A172 (cell line): ENCODE measurements at places on chromosomes 5 and 9. TPM values are rescaled to one million over a fixed set of nuclear protein-coding genes. Genes with fewer than 3 reads are reported as not detected.
A peak's percentile ranks its signal among the peaks of the same experiment; 100 is the strongest.

Gene PCDHAC2
- 3.2 and 5.1 TPM in 2 replicates for total RNA-seq

Gene ADAMTS2
- 0.14 and 0.79 TPM in 2 replicates for total RNA-seq

Gene THBS4
- 0.05 and 1.2 TPM in 2 replicates for total RNA-seq

Gene SLU7
- 58.4 and 62.1 TPM in 2 replicates for total RNA-seq

Gene HNRNPAB
- total RNA-seq, result 98.5 and 106 TPM in 2 replicates

DNA sequence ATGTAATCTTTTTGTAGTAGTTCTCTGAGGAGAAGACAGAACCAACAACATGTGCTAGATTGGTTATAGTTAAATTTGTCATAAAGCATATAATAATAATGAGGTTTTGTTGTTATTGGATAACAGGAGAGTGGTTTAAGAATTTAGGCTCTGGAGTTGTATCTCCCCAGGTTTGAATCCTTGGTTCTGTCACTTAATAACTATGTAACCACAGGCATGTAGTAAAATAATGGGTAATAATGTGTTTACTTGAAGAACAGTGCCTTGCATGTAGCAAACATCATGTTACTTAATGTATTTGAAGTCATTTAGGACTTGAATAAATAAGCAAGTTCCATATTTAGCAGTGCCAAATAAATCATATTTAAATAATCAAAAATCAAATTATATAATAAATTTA is 55.8 kb downstream of the NSD1 start:
- no peak for DNase-seq

DNA sequence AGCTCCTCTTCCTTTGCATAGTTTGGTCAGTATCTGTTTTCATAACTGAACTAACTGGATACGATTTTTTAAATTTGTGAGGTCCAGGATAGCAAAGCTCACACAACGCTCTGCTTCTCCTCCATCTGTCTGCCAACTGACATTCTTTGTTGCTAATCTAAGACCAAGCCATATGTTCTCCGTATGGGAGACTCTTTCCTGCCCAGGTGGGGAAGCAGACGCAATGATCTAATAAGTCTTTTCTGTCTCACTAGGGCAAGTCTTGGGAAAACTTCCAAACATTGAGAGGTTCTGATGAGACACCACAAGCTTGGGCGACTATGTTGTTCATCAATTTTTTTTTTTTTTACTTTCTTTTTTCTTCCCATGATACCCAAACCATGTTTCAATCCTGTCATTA is 558.5 kb downstream of the EFNA5 start:
- DNase-seq, result no peak

- no peak for DNase-seq
Observed at GRCh38 chr5:17360879-17361278, 137.2 kb upstream of the TAF11L2 start.

GRCh38 chr9:14723301-14723700 is 768 bp upstream of the CER1 start:
- no peak for DNase-seq

DNA sequence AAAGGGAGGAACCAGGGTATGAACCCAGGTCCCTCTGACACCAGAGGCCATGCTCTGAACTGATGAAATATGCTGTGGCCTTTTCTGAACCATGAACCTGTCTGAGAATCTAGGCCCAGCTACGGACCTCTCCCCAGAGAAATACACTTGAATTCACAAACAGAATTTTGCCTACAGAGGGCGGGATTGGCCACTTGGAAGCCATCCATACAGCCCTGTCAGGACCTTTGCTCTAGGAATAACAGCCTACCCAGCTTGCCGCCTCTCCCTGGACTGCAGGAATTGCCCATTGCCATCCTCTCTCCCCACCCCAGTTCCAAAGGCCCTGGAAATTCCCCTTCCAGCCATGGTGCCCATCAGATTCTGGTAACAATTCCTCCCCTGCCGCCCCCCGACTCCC is 26.6 kb downstream of the MORN5 start:
- DNase-seq, result no peak

GRCh38 chr5:129271308-129271707 is 176.8 kb downstream of the ISOC1 start:
- peak; percentile 14 for DNase-seq

DNA sequence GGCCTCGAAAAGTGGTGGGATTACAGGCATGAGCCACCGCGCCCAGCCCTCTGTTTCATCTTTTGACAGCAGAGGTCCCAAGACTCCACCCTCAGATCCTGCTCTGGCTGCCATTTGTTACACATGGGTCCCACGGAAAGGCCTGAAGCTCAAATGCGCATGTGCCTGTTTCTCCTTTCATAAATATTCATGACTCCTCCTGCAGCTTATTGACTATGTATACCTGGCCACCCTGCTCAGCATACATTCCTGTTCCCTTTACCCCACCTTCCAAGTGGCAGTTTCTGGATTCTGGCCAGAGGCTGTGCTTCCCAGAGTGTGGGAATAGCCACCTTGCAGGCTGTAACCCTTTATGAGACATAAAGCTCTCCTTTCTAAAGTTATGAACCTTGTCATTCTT is 46.5 kb downstream of the AUH start:
- DNase-seq, result no peak

DNA sequence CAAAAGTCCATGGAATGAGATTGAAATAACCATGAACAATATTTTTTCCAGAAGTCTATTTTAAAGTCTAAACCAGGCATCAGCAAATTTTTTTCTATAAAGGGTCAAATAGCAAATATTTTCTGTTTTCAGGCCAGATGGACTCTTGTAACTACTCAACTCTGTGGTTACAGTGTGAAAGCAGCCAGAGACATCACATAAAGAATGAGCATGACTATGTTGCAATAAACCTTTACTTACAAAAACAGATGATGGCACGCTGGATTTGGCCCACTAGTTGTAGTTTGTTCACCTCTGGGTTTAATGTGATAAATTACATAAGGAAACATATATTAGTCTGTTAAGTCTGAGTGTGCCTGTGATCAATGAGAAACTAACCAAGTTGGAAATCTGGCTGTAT is 319.2 kb downstream of the TRPM3 start:
- DNase-seq, result no peak

DNA sequence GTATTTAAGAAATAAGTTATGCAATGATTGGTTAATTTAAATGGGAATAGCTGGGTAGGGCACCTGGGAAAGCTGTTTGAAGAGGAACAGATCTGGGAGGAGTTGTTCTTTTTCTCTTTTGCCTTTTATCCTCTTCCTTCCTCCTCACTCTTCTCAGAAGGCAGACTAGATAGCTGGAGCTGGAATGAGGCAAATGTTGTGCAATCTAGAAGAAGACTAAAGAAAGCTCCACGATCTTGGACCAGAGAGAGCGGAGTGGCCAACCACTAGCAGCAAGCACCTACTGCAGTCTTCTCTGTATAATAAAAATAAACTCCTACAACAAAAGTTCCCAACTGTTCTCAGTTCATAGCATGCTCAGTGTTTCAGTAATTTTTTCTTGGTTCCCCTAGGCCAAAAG is 19.3 kb downstream of the GLIS3 start:
- DNase-seq, result no peak

- DNase-seq, result no peak
Observed at GRCh38 chr5:36717131-36717695, 110.8 kb downstream of the SLC1A3 start.

- no peak for DNase-seq
Observed at GRCh38 chr5:34038390-34038789, 4.6 kb downstream of the C1QTNF3 start.

GRCh38 chr5:26009742-26010141 is 1028.6 kb downstream of the CDH9 start:
- peak; percentile 56 for DNase-seq

DNA sequence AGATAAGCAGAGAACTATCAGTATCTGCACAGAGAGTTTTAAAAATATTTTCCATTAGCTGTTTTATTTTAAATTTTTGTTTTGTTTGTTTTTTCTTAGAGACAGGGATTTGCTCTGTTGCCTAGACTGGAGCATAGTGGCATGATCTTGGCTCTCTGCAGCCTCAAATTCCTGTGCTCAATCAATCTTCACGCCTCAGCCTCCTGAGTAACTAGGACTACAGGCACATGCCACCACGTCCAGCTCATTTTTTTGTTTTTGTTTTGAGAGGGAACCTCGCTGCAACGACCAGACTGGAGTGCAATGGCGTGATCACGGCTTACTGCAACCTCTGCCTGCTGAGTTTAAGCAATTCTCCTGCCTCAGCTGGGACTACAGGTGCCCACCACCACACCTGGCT is 138.2 kb upstream of the LPAR1 start:
- no peak for DNase-seq

DNA sequence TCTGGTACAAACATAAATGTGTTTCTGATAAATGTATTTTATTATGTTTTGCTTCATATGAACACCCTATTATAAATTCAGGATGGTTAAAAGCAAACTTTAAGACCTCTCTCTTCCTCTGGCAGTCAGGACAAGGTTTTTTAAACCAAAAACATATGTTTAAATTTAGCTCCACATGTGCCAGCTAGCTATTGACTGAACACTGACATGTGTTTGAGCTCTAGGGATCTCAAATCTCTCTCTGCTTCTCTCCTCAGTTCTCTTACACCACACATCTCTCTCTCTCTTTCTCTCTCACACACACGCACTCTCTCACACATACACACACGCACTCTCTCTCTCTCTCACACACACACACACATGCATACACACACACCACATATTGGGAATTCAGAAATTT is 150.1 kb upstream of the RFX3 start:
- DNase-seq, result no peak

DNA sequence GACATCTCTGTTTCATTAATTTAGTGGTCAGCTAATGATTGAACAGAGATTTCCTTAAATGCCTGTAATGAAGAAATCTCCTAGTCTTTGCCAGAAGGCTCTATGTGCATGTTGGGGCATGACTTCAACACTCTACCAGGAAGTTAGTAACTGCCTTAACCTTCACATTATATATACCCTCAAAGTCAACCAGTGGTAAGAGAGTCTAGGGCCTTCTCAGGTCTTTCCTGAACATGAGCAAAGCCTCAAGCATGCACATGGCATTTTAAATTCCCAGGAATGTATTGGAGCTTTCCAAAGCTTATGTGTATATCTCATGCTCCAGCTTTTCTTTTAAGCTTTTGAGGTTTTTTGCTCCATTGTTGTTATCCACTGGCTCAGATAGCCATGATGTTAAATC is 388.3 kb downstream of the ARRDC3 start:
- DNase-seq, result no peak

DNA sequence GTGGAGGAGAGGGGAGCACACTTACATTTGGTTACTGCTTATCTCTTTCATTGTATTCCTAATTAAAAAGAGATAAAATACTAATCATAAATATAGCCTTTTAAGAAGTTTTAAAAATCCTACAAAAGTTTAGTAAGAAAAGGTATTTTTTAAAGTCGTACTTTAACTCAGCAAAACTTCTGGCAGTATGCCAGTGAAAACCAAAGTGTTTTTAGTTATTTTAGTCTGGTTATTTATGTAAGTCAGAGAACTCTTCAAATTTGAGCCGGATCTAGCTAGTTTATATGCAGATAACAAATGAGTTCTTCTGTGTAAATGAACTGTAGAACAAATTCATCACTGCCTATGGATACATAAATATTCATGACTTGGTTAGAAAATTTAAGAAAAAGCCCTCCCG is 36.5 kb upstream of the ANKDD1B start:
- no peak for DNase-seq
